Glomerular endothelial cell (primary cell): ENCODE measurements at places on chromosomes 13 and 19. TPM values are rescaled to one million over a fixed set of nuclear protein-coding genes. Genes with fewer than 3 reads are reported as not detected.
A peak's percentile ranks its signal among the peaks of the same experiment; 100 is the strongest.

- DNase-seq = no peak
These were observed 59.1 kb upstream of the TEX29 start for GRCh38 chr13:111261326-111261725.

GRCh38 chr19:15701757-15702533 lies 25.9 kb upstream of the OR10H2 start:
- no peak for DNase-seq

DNA sequence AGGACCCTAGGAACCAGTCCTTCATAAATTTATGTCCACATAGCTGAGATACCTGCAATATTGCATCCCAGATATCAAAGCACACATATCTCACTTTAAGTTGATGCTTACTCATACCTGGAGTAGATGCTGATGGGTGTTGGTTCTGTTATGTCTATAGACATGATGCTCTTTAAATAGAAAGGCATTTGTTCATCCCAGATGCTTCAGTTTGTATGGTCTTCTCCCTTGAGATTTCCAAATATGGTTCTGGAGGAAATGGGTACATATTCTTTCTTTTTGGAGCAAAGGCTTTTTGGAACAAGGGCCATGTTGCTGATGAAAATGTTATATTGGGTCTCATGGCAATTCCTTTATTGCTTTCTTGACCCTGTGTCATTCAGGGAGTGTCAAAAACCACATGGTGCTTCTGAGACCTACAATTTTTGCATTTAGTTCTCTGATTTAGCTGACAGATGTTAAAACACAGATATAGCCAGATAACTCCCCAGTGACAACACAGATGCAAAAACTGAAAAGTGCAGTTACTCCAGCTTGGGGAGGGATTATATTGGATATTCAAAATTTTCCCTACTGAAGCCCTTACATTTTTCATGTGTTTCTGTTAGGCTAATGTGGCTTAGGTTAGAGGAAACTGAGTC lies 211.4 kb downstream of the KCNRG start:
- DNase-seq = no peak

- peak; percentile 95 for DNase-seq
These were observed 15.4 kb upstream of the SIGLEC6 start for GRCh38 chr19:51546650-51547396.

Gene PSMD8
- 232 and 267 TPM in 2 replicates for total RNA-seq

GRCh38 chr19:17803264-17803896 lies 8.4 kb downstream of the B3GNT3 start:
- DNase-seq = no peak

DNA sequence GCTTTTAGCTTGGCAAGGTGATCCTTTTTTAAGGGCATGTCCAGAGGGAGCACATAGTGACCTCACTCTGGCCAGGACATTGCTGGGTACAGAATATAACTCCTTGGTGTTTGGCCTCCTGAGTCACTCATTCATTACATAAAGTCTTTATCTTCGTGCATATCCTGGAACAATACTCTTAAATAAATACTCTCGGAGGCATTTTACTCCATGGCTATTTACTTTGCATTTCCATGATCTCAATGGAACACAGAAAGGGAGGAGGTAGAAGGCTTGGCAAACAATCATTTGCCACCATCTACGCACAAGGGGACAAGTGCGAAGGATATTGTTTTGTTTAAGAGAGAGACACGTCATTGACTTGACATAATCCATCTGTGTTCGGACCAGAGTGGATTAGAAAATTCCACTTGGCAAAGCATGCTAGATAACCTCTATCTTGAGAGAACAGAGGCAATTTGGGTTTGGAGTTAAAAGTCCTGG lies 210.0 kb downstream of the IRS2 start:
- no peak for DNase-seq

DNA sequence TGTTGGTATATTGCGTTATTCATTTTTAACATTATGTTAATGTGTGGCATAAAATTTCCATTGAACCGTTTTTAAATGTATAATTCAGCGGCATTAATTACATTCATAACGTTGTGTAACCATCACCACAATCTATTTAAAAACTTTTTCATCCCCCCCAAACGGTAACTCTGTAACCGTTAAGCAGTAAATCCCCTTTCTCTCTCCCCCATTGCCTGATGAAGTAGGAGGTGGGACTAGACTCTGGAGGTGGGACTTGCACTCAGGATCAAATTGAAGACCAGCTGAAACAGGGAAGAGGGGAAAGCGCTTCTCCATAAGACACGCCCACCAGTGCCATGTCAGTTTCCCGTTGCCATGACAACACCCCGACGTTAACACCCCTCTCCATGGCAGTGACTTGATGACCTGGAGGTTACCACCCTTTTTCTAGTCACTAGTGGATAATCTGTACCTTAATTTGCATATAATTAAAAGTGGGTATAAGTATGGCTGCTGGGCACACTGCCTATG lies 16.8 kb downstream of the CLEC11A start:
- no peak for DNase-seq

GRCh38 chr13:100197591-100198365 lies 108.9 kb downstream of the PCCA start:
- no peak for DNase-seq

GRCh38 chr19:1275976-1276627 lies 772 bp downstream of the FAM174C start:
- no peak for DNase-seq

DNA sequence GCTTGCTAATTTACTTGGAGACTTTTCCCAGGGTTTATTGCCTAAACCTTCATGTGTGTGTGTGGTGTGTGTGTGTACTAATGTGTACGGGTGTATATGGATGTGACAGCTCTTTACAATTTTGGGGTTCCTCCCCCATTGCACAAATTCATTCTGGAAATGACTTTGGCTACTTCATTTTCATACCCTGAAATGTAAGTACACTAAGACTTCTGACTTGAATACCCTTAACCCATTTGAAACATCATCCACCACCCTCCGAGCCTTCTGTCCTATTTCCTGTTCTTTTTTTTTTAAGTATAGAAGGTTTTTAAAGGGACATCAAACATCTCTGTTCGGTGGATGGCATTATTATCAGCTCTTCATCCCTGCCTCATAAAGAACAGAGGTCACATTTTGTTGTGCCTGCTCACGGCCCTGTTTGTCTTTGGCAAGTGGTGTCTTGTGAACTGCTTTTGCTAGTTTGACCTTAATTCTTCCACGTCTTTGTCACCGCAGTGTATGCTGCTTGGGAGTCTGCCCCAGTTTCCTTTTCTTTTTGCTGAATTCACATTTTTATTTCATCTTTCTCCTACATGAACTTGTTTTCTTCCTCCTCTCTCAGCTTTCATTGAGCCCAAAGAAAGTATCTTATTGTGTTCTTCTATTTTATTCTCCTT lies 228.3 kb downstream of the FOXO1 start:
- no peak for DNase-seq

Gene NKG7
- total RNA-seq = not detected in 2 replicates

DNA sequence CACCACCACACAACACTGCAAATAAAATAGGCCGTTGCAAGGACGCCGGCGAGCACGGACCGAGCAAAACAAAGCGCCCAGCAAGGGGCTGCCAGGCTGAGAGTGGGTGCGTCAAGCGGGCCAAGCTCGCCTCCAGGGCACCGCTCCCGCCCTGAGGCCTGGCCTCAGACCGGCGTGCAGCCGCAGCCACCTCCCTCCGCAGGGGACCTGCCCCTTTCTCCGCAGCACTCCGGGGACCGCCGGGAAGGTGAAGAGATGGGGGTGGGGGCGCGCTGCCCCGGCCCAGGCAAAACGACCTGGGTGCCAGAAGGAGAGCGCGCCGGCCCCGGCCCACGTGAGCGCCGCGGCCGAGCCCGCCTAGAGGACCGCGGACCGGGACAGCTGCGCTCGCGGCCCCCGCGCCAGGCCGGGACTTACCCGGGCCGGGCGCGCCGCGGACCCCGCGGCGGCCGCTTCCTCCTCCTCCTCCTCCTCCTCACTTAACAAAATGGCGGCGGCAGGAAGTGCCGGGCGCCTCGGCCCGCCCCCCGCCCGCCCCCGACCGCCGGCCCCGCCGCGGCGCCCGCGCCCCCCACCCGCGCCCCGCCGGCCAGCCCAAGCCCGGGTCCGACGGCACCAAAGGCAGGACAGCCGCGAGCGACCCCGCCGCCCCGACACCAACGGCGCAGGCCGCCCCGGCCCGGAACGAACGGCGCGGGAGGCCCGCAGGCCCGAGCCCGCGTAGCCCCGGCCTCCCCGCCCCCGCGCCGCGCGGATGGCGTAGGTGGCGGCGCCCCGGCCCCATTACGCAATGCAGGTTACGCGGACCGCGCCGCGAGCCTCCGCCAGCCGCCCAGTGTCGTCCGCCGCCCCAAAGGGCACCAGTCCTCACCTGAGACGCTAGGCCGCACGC lies 674 bp downstream of the BRD4 start:
- no peak for DNase-seq

Gene PEG3
- 0.34 and 0.93 TPM in 2 replicates for total RNA-seq

- DNase-seq = no peak
These were observed 13.8 kb upstream of the ILF3 start for GRCh38 chr19:10640361-10640760.

DNA sequence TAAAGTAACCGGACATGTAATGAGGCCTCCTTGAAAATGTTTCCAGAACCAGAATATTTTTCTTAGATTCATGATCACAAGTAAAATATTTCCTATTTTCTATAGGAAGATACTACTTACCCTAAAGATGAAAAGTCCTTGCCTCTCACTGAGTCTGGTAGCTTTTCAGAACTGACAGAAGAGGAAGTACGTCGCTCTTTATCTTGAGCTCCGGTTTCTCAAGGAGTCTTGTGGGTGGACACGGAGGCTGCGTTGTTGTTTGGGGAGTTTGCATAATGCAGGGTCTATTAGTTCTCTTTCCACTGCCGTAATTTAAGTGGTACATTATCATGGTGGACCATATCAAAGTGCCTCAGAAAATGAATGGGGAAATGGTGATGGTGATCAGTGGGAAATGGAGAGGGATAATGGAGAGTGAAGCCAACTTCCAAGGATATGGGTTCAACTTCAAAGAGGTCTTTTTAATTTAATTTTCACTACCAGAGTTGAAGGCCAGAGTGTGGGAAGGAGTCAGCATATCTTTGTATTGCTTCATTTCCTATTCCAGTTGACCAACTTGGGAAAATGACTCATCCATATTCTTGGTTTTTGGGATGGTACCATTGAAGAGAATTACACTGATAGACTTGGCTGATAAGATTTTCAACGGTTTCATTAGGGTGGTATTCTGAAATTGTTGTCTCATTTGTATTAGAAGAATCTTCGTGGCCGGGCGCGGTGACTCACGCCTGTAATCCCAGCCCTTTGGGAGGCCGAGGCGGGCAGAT lies 23.4 kb downstream of the MBD3L2B start:
- no peak for DNase-seq

Gene ERICH4
- not detected in 2 replicates for total RNA-seq

Gene ZNF878
- total RNA-seq = 0.64 TPM in 1 of 2 replicates, not detected in the other

DNA sequence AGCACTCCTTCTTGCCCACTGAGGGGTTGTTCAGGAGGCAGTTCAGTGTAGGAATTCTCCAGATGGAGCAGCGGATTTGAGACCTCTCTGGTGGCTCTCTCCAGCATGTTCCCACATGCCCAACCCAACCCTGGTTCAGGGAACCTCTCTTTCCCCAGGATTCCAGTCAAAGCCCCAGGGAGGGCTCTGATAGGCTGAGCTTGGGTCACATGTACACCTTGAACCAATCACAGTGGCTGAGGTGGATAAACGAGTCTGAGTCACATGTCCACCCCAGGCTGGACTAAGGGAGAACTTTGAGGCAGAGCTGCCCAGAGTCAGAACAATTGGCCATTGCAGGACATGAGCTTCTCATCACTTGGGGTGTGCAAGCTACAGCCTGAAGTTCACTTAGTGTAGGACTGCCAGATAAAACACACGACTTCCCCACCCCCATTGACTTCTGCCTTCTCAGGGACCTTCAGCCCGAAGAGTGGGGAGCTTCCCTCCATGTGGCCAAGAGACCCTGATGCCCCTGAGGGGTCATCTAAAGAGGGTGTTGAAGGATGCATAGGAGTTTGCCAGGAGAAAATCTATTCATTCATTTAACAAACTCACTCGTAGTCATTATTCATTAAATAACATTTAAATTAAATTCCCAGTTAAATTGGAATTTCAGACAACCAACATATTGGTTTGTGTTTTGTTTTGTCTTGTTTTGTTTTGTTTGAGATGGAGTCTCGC lies 4.0 kb upstream of the MAST3 start:
- DNase-seq = no peak

Gene PGPEP1
- total RNA-seq = 18.6 and 26.5 TPM in 2 replicates

Gene PRR20A
- total RNA-seq = not detected in 2 replicates

- no peak for DNase-seq
These were observed 31.3 kb upstream of the ZMYM2 start for GRCh38 chr13:19927117-19927748.

GRCh38 chr19:38033658-38034491 lies 126.9 kb downstream of the SIPA1L3 start:
- DNase-seq = no peak

DNA sequence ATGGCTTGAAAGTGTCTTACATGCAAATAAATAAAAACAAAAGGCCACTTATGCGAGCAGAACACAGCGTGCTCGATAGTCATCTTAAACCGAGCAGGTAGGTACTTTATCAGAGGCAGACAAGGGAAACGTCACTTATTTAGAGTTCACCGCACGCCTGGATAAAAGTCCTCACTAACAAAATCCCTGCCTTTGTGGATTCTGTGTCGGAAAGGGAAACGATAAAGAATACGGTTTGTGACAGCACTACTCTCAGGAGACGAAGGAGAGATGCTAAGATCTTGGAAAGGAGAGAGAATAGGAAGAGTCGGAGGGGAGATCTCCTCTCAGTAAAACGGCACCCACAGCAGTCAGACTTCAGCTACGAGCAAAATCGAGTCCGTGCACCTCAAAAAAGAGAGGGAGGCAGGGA lies 581 bp downstream of the RCBTB1 start:
- DNase-seq = no peak

DNA sequence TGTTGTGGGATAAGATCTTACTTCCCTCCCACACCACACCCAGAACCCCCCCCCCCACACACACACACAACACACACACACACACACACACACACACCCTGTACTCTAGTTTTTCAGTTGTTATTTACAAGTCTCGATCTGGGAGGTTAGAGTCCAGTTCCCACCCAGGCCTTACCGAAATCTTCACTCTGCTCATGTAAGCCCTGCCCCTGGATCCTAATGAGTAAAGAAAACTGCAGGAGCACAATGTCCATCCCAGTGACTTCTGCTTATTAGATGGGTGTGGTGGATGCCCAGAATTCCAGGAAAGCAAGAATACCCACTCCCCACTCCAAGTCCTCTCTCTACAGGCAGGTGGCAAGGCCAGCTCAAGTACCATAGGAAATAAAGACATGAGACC lies 23.0 kb downstream of the STARD13 start:
- DNase-seq = no peak

Gene CASP14
- total RNA-seq = not detected in 2 replicates

Gene FLT3LG
- 3.1 and 4.4 TPM in 2 replicates for total RNA-seq

- no peak for DNase-seq
These were observed 52.8 kb upstream of the ARHGEF7 start for GRCh38 chr13:111062305-111062704.

DNA sequence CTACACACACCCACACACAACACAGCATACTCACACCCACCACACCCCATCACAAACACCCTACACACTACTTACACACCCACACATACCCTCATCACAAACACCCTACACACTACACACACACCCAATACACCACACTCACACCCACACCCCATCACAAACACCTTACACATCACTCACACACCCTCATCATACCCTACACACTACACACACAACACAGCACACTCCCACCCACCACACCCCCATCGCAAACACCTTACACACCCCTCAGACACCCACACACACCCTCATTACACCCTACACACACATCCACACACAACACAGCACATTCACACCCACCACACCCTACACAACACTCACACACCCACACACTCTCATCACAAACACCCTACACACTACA lies 15.8 kb downstream of the PEPD start:
- no peak for DNase-seq

- DNase-seq = no peak
These were observed 786.2 kb downstream of the UQCRFS1 start for GRCh38 chr19:28426730-28427225.

Gene LMO7
- 12.3 and 58.0 TPM in 2 replicates for total RNA-seq

Gene NFIC
- total RNA-seq = 36.3 and 48.8 TPM in 2 replicates

Gene MATK
- total RNA-seq = 3.3 TPM in 1 of 2 replicates, not detected in the other
